Pulmonary artery endothelial cell (primary cell): ENCODE measurements at places on chromosomes 1 and 21. TPM values are rescaled to one million over a fixed set of nuclear protein-coding genes. Genes with fewer than 3 reads are reported as not detected.

DNA sequence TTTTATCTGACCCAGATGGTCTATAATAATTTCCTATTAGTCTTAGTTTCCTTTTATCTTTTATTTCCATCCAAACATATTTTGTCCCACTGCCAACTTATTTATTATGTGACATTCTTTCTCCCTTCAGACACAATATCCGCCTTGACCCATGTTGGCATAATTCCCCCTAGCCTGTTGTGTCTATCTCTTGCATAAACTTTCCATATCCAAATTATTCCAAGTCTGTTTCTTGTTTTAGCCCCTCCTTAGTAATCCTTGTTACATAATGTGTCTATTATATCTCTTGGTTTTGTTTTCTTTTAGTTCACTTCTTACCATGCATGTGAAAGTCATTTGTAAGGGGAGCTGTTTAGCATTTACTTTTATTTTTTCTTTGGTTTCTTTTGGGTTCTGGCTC is 81.6 kb upstream of the CACHD1 start:
- no peak for DNase-seq

Gene TAF1A
- 4.2 and 8.6 TPM in 2 replicates for total RNA-seq

Gene LCE2A
- total RNA-seq = not detected in 2 replicates

Gene IL19
- total RNA-seq = not detected in 2 replicates

Gene C8A
- total RNA-seq = not detected in 2 replicates

- no peak for DNase-seq
Observed at GRCh38 chr1:183770816-183771128, 34.1 kb upstream of the RGL1 start.

DNA sequence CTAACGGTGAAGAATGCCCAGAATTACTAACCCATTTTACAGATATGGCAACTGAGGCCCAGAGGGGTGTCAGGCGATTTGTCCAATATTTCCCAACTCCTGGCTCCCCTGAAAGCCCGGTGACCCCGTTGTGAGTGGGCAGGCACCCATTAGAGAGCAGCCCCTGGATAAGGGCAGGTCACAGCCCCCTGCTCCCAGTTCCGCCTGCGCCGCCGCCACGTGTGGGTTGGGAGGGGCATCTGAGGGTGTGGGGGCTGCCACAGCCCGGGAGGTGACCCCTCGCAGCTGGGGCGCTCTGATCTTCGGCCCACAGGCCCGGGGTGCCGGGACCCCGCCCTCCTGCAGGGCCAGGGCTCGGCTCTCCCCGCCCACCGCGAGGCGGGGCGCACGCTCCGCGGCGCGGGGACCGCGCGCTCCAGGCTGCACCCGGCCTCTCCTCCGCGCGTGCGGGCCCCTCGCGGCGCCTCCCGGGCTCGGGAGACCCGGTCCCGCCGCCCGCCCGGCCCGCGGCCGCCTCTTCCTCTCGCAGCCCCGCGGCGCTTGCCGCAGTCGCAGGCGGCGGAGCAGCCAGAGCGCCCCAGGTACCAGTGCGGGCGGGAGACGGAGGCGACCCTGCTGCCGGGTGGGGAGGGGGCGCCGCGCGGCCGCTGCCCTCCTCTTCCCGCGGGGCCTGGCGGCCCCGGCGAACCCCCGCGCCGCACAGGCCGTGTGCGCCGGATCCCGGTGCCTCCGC is at the start of gene HTR6:
Gene HTR6, plus strand, starts transcription at position 423 of the 733 bp plus-strand sequence. CDS start 879 bp downstream, outside the sequence.
- no peak for DNase-seq

DNA sequence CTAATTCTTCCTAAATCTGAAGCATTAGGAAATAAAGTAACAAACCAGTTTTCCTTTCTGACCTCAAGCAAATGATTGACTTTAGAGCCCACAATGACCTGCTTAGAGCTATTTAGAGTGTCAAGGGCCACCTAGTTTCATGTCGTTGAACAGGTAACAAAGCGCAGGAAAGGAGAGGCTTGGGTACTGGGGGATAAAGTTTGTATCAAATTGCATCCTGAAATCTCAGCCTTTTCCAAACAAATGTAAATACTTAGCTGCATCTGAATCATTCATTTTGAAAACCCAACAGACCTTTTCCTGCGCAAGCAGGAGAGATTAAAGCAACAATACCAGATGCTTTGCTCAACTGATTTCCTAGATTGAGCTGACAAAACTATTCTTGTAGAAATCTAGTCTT is 121.2 kb downstream of the NRIP1 start:
- no peak for DNase-seq

GRCh38 chr1:110962892-110963690 is 631 bp downstream of the LRIF1 start:
- peak; percentile 71 for DNase-seq

DNA sequence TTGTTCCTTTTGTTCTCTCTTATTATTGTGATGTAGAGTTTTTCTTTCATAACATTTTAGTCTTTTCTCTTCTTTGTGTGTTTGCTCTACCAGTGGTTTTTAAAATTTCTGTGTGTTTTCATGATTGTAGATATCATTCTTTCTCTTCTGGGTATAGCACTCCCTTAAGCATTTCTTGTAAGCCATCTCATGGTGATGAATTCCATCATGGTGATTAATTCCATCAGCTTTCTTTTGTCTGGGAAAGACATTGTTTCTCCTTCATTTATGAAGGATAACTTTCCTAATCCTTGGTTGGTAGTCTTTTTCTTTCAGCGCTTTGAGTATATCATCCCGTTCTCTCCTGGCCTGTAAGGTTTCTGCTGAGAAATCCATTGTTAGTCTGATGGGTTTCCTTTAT is 22.7 kb downstream of the CD55 start:
- DNase-seq = no peak

- no peak for DNase-seq
Observed at GRCh38 chr1:29441916-29442668, 205.8 kb downstream of the PTPRU start.

DNA sequence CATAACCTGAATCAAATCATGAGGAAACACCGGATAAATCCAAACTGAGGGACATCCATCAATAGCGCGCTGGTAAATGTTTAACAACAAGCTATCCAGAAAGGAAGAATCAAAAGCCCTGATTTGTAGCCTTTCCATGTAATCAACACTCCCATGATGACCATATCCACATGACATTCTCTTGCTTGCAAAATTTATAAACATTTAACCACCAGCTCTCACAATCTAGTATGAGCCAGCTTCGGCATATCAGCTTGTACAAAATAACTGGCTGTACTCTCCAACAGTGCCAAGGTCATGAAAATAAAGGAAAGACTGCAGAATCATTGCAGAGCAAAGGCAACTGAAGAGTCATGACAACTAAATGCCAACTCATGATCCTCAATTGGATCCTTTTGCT is 15.7 kb downstream of the HSD11B1 start:
- DNase-seq = no peak

Gene GBP2
- 61.6 and 79.6 TPM in 2 replicates for total RNA-seq

DNA sequence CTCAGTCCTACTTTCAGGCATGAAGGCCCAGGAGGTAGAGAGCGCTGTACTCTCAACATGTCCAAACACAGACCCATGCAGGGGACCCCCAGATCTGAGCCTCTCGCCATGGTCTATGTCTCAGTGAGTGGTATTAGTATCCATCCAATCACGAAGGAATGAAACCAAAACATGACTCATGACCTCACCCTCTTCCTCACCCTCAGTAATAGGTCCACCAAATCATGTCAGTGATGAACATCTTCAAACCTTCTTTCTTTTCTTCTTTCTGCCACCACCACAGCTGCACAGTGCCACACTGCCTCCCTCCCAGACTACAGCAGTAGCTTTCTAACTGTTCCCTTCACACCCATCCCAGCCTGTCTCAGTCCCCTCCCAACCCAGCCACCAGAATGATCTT is 16.8 kb downstream of the C1orf116 start:
- DNase-seq = no peak

- no peak for DNase-seq
Observed at GRCh38 chr1:57179001-57179400, 213.2 kb upstream of the C8B start.

GRCh38 chr1:160371756-160372155 is 4.9 kb downstream of the NHLH1 start:
- DNase-seq = no peak

- DNase-seq = peak; percentile 4
Observed at GRCh38 chr1:44500181-44501046, 95.4 kb downstream of the RNF220 start.

Gene SIM2
- 0.07 TPM in 1 of 2 replicates, not detected in the other for total RNA-seq

GRCh38 chr1:51558375-51558924 is 39.4 kb upstream of the EPS15 start:
- no peak for DNase-seq

Gene NR1I3
- total RNA-seq = not detected in 2 replicates

DNA sequence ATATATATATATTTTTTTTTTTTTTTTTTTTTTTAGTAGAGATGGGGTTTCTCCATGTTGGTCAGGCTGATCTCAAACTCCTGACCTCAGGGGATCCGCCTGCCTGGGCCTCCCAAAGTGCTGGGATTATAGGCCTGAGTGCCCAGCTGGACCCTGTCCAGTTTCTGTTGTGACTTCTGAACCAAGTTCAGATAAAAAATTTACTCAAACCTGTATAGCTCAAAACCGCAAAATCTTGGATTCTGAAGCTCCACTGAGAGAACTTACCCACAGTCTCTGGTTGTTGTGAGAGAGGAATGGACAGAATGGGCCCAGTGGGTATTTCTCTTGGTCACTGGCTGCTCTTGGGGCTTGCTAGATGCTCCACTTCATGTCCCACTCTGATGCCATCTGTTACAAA is 76.4 kb downstream of the HS2ST1 start:
- DNase-seq = no peak

Gene SPATA45
- not detected in 2 replicates for total RNA-seq

Gene KLHDC7A
- total RNA-seq = not detected in 2 replicates

DNA sequence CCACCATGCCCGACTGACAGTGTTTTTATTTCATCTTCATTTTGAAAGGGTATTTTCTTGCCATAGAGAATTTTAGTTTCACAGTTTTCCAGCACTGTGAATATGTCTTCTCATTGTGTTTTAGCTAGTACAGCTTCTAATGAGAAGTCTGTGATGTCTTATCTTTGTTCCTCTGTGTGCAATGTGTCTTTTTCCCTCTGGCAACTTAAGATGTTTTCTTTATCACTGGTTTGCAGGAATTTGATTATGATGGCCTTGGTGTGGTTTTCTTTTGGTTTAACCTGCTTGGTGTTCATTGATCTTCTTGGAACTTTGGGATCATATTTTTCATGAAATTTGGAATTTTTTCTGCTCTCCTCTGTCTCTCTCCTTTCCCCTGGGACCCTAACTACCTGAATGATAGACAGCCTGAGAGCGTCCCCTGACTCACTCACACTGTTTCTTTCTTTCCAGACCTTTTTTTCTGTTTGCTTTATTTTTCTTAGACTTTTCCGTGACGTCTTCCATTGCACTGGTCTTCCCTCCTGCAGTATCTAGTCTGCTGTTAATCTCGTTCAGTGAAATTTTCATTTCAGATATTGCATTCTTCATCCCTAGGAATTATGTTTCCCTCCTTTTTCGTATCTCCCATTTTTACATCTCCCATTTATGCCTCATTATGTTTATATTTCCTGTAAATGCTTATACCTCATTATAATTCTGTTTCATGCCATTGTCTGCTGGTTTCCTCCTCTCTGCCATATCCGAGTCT is 48.5 kb downstream of the PDE9A start:
- DNase-seq = no peak

DNA sequence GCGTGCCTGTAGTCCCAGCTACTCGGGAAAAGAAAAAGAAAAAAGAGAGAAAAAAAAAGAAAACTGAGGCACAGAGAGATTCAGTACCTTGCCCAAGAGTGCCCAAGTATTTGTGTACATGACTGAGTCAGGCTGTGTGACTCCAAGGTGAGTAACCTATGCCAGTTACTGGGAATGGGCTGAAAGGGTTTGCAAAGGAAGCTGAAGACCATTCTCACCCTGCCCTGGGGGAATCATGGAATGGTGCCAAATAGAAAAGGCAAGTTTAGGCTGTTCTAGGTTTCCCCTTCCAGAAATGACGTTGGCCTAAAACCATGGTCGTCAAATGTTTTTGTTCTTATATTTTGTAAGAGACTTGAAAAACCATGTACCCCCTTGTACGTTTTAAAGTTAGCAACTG is 37.9 kb upstream of the LRIG2 start:
- no peak for DNase-seq

DNA sequence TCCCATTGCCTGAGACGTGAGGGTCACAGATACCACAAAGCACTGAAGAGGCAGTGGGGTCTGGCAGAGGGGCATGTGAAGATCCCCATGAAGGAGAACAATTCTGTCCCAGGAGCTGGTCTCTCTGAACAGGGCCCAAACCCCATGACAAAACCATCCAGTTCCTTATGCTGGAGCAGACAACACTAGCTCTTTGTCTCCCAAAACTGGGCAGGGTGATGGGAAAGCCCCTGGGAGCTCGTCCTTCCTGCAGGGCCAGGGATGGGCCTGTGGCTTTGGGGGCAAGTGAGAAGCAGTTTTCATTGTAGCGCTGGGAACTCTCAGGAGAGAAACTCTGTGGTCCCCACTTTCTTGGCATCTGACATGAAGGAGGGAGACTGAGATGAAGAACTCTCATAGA is 8.8 kb downstream of the ETV3L start:
- no peak for DNase-seq

Gene CNTN2
- not detected in 2 replicates for total RNA-seq

Gene OPTC
- total RNA-seq = not detected in 2 replicates
